ENCODE measurements at places on chromosomes 6 and 20.

GRCh38 chr6:165605182-165605875 lies 57.7 kb downstream of the PDE10A start:
- H3K27ac ChIP-seq: no peak overlapping the region
- no peak for DNase-seq
- H3K27me3 ChIP-seq: no peaks in the 10 kb centered on the region
- H3K36me3 ChIP-seq: no peaks in the 10 kb centered on the region
- no peak overlapping the region for H3K4me3 ChIP-seq

DNA sequence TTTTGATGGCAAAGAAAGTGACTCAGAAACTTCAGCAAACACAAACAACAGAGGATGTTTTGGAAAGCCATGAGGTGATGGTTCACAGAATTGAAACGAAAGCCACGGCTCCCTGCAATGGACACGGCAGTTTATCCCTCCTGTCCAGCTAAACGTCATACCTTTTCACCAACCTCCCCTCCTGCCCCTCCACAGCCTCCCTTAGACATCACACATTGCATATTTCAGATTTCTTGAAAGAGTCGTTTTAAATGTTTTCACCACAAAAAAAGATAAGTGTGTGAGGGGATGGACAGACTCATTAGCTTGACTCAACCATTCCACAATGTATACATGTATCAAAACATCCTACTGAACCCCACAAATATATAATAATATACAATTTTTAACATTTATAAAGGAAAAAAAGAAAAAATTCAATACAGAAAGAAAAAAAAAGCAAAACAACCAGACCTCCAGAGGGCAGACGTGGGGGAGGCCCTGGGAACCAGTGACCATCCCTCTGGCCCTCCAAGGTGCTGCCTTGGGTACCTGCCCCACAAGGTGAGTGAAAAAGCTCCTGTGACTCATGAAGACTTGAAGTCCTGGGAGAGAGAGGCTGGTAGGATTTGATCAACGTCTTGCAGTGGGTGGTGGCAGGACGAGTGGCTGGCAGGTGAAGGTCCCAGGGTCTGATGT lies 117.2 kb upstream of the THBS2 start:
- no peaks in the 10 kb centered on the region for H3K27me3 ChIP-seq
- DNase-seq: no peak
- H3K4me1 ChIP-seq: no peaks in the 10 kb centered on the region
- H3K4me3 ChIP-seq: no peak overlapping the region

DNA sequence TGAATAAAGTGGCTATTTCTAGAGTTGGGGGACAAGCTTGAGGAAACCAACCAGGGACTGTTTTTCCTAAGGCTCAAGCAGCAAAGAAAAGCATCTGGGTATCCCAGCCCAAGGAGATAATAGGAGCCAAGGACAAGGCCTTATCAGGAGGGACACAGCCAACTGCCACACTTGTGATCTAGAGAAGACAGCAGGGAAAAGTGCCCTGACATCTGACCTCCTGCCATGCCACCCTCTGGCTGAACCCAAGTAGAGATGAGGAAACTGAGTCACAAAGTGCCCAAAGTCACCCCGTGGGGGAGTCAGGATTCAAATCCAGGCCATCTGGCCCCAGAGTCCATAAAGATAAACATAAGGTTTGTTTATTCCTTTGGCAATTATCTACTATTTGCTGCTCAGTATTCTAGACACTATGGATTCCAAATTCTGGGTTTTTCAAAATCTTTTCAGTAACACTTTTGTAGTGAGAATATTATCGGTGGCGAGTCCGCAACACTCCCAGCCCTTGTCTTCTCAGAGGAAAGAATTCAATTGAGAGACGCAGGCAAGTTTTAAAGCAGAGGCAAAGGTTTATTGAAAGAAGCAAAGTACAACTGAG lies 3.5 kb upstream of the LBP start:
- no peak overlapping the region for H3K4me3 ChIP-seq
- DNase-seq: no peak
- peaks cover 20% of the 10 kb centered on the region for H3K4me1 ChIP-seq
- no peaks in the 10 kb centered on the region for H3K36me3 ChIP-seq

GRCh38 chr20:4781637-4782377 lies 60.1 kb downstream of the PRND start:
- no peaks in the 10 kb centered on the region for H3K36me3 ChIP-seq
- H3K27ac ChIP-seq: no peak overlapping the region
- H3K4me1 ChIP-seq: no peaks in the 10 kb centered on the region
- H3K4me3 ChIP-seq: no peak overlapping the region

- H3K4me1 ChIP-seq: no peaks in the 10 kb centered on the region
- DNase-seq: no peak
- peaks cover 74% of the 10 kb centered on the region for H3K36me3 ChIP-seq
These were observed 27.0 kb downstream of the EDEM2 start for GRCh38 chr20:35120012-35120701.

DNA sequence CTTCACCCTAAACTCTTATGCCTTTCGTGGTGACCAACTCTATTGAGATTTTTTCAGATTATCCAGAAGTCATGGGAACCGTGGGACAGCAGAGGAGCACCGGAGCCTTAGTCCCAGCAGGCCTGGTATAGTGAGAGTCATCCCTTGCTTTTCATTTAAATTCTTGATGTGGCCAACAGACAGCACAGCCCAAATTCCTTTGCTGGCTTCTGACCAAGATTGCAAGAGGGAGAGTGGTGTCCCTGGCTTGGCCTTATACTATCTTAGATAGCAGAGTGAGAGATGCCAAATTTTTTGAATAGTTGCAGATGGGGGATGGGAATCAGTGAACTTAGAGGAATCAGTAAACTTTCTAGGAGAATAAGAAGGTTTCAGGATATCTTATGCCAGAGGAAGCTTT lies 7.8 kb downstream of the STX11 start:
- H3K4me1 ChIP-seq: peaks cover 26% of the 10 kb centered on the region
- H3K4me3 ChIP-seq: no peak overlapping the region
- no peaks in the 10 kb centered on the region for H3K27me3 ChIP-seq
- peak overlapping the region; percentile 50 for H3K27ac ChIP-seq

- DNase-seq: peak; percentile 68
- H3K27ac ChIP-seq: peak overlapping the region; percentile 70
- no peaks in the 10 kb centered on the region for H3K27me3 ChIP-seq
- H3K4me1 ChIP-seq: peaks cover 44% of the 10 kb centered on the region
- no peaks in the 10 kb centered on the region for H3K36me3 ChIP-seq
These were observed 23.9 kb upstream of the ASXL1 start for GRCh38 chr20:32333988-32334885.

DNA sequence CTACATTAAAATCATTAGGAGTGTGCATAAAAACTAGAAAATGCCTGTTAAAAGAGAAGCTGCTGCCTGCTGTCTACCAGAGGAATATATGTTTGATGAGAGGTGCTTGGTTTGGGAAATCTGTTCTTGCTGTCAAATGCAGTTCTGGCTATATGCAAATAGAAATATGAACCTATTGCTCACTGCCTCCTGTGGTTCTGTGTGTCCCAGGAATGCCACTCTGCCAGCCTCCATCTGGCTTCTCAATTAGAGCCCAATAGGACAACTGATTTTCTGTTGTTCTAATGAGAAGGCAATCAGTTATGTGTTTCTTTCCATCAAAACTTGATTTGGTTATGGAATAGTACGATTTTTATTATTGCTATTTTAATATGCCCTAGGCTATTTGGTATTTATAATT lies 759.7 kb downstream of the HDGFL1 start:
- DNase-seq: no peak
- H3K4me1 ChIP-seq: peaks cover 4% of the 10 kb centered on the region
- H3K4me3 ChIP-seq: no peak overlapping the region
- no peaks in the 10 kb centered on the region for H3K36me3 ChIP-seq

DNA sequence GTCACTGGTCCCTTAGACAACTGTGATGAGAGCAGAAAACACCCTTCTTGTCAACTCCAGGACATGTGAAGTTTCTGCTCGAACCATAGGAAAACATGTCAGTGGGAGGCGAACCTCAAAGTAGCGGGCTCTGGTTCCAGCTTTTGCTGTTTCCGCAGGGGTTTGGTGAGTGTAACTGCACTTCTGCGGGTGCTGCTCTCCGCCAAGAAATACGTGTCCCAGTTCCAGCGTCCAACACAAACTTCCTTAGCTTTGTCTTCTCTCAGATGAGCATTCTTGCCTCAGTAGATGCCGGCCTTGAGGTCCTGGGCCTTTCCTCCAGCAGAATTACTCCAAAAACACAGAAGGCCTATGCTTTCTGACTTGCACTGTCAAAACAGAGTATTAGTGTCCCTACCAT lies 156.3 kb downstream of the FNDC1 start:
- H3K27me3 ChIP-seq: no peaks in the 10 kb centered on the region
- no peak overlapping the region for H3K4me3 ChIP-seq
- no peak overlapping the region for H3K27ac ChIP-seq
- no peaks in the 10 kb centered on the region for H3K36me3 ChIP-seq

GRCh38 chr6:133099573-133099972 lies 141.6 kb upstream of the EYA4 start:
- H3K27me3 ChIP-seq: no peaks in the 10 kb centered on the region
- no peak overlapping the region for H3K27ac ChIP-seq
- no peaks in the 10 kb centered on the region for H3K36me3 ChIP-seq
- no peak overlapping the region for H3K4me3 ChIP-seq
- no peak for DNase-seq

DNA sequence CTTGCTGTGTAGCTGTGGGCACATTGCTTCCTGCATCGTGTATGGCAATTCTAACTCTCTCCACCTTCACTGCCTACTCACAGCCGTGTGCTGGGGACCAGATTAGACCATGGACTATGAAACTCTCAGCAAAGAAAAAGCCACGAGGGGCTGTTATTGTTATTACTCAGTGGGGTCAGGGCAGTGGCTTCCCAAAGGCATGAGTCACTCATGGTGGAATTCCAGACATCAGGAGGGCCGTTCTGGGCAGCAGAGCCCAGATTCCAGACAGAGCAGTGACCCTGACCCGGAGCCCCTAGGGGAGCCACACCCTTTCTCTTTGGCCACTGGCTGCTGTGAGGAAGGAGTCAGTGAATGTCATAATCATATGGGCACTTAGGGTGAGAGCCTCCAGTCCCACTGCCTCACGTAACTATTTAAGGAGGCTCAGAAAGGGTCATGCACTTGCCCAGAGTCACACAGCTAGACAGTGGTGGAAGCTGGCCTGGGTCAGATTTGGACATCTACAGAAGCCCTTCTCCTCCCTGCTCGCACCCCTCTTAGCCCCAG lies 22.2 kb upstream of the CCN5 start:
- H3K27me3 ChIP-seq: no peaks in the 10 kb centered on the region
- H3K4me3 ChIP-seq: no peak overlapping the region
- peak; percentile 73 for DNase-seq
- peak overlapping the region; percentile 88 for H3K27ac ChIP-seq
- no peaks in the 10 kb centered on the region for H3K36me3 ChIP-seq

DNA sequence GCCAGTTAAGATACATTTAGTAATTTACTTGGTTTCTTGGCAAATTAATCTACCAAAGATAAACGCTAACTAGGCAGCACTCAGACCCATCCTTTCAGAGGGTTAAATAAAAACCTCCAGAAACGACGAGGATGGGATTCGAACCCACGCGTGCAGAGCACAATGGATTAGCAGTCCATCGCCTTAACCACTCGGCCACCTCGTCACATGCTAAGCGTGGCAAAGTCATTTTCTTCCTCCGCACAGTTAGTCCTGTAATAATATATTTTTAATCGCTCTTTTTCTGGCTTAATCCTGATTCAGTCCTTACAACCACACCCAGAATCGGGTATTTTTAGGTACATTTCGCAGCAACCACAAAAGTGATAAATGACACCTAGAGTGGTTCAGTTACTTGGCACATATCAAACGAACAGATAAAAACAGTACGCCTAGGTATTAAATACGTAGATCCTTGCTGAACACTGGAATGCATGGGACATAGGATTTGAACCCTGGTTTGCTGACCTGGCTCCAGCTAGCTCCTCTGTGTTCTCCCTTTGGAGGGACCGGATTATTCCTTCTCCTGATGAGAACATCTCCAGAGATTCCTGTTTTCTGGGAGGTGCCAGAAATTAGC lies 71.6 kb downstream of the GPX5 start:
- H3K4me1 ChIP-seq: no peaks in the 10 kb centered on the region
- H3K27me3 ChIP-seq: peaks cover 24% of the 10 kb centered on the region
- no peak overlapping the region for H3K27ac ChIP-seq
- no peak for DNase-seq
- no peak overlapping the region for H3K4me3 ChIP-seq

DNA sequence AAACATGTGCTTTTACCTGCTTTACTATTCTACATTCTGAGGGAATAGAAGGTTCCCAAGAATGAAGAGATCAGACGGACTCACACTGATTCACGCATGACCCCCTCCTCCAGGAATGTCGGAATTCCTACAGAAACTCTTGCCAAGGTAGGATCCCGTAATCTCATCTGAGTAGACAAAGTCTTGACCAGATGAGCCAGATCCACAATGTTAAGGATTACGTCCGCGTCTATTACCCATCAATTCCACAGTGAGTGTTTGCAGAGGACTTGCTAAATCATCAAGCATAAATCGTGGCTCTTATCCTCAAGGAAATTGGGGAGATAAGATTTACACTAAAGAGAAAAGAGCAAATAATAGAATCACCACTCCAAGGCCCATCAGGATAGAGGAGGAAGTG lies 245.9 kb upstream of the FOXQ1 start:
- H3K27me3 ChIP-seq: no peaks in the 10 kb centered on the region
- no peak for DNase-seq
- no peaks in the 10 kb centered on the region for H3K4me1 ChIP-seq
- H3K27ac ChIP-seq: no peak overlapping the region

- no peak for DNase-seq
- no peaks in the 10 kb centered on the region for H3K27me3 ChIP-seq
- H3K4me1 ChIP-seq: peaks cover 5% of the 10 kb centered on the region
- H3K27ac ChIP-seq: no peak overlapping the region
These were observed 68.0 kb downstream of the CYP39A1 start for GRCh38 chr6:46584586-46584985.

GRCh38 chr20:58708246-58708931 lies 15.8 kb downstream of the NPEPL1 start:
- H3K27ac ChIP-seq: no peak overlapping the region
- no peaks in the 10 kb centered on the region for H3K4me1 ChIP-seq
- no peak for DNase-seq

DNA sequence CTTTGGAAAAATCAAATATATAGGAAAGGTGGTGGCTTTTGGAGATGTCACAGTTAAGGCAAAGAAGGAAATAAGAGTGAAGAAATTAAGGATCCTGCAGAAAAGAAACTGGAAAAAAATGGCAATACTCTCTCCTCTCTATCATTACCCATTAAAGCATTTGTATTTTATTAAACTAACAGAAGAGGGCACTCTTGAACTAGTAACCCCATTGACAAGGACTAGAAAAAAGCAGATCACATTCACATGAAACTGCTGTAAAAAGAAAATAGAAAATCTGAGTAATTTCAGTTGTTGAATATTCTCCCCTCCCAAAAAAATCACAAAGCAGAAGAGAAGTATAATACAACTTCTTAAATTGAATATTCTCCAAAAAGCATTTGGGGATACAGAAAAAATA lies 104.1 kb upstream of the SLC35B3 start:
- no peaks in the 10 kb centered on the region for H3K36me3 ChIP-seq
- H3K4me3 ChIP-seq: no peak overlapping the region
- no peak for DNase-seq
- H3K27me3 ChIP-seq: no peaks in the 10 kb centered on the region
- no peaks in the 10 kb centered on the region for H3K4me1 ChIP-seq
- H3K27ac ChIP-seq: no peak overlapping the region

Data from heart right ventricle (tissue), 16 donors.